ENCODE measurements at places on chromosomes 6 and 20.

- DNase-seq: peak; percentile 43
Observed at GRCh38 chr6:27553123-27553904, 80.4 kb upstream of the ZNF184 start.

- DNase-seq: no peak
Observed at GRCh38 chr6:23055523-23055922, 486.2 kb downstream of the HDGFL1 start.

GRCh38 chr6:145898376-145898775 lies 65.8 kb downstream of the SHPRH start:
- DNase-seq: no peak

DNA sequence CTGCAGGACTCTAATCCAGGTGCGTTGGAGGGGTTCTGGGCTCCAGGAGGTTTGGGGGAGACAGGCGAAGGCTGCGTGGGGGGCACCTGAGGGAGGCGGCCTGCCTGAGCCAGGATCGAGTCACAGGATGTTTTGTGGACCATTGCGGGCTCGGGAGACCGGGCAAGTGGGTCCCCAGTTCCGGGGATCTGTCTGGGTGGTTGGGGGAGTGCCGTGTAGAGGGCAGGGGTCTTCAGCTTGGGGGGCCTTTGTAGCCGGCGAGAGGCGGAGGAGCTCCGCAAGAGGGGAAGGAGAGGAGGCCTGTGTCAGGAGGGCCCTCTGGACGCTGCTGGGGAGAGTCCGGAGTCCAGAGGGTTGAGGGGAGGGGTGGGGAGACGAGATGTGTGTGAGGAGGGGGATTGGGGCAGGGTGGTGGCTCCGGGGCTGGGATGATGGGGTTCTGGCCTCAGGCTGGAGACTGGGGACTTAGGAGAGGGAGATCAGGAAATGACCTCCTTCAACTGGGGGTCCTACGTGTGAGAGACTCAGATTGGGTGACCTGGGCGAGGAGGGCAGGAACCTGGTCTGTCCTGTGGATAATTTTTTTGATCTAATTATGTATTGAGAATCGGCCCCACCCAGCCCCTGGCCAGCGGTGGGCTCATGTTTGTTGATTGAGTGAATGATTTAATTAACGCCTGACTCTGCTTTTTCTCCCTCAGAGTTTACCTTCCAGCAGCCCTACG lies 505 bp downstream of the SNAI1 start:
- no peak for DNase-seq

DNA sequence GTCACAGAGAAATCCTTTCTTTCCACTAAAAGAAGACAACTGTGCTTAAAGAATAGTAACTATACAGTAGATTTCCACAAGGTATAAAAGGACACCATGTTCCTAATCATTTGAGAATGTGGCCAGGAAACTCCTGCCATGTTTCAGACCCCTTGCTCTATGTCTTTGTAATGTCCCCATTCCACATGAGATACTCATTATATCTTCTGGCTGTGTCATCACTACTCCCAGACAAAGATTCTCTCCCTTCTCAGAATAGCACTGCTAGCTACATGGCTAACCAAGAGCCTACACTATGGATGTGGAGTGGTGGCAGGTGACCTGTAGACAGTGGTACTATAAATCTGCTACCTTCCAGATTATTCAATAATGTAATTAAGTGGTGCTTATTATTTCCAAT lies 218.1 kb upstream of the MCHR2 start:
- no peak for DNase-seq

DNA sequence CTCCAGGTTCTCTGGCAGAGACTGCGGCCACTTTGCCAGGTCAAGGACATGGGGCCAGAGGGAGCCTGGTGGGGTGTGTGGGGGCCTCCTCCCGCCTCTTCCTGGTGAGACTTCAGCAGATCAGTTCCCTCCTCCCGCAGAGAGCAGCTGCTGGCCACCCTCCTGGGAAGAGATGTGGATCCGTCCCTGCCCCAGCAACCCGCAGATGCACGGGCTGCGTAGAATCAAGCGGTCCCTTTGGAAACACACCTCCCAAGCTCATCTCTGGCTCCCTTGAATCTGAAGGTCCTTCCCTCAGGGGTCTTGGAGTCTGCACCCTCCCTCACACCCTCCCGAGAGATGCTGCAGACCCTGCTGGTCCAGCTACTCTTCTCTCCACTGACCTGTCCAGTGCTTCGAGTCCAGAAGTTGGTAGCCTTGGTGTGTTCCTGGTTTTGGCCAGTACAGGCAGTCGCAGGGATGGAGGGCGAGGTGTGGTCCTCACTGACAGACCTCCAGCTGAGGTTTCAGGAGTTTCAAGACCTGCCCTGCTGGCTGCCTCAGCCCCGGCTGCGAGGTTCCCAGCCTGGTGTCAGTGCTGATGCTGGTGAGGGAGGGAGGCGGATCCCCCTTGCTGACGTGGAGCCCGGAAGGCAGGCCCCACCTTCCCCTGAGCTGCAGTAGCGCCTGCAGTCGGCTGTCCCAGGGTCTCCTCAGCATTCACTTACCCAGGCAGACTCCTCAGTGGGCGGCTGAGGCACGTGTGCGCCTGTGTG lies at the start of gene NPBWR2:
Gene NPBWR2 (minus strand): TSS at position 585 of the 755 bp plus-strand sequence. CDS start 734 bp downstream, outside the sequence.
- DNase-seq: no peak

GRCh38 chr6:82385102-82385501 lies 21.5 kb downstream of the TPBG start:
- DNase-seq: no peak

GRCh38 chr20:57257701-57258453 lies 8.6 kb downstream of the BMP7 start:
- DNase-seq: no peak

GRCh38 chr6:158996856-158997255 lies 3.1 kb downstream of the RSPH3 start:
- no peak for DNase-seq

- DNase-seq: no peak
Observed at GRCh38 chr6:119453242-119454200, 104.0 kb upstream of the MAN1A1 start.

DNA sequence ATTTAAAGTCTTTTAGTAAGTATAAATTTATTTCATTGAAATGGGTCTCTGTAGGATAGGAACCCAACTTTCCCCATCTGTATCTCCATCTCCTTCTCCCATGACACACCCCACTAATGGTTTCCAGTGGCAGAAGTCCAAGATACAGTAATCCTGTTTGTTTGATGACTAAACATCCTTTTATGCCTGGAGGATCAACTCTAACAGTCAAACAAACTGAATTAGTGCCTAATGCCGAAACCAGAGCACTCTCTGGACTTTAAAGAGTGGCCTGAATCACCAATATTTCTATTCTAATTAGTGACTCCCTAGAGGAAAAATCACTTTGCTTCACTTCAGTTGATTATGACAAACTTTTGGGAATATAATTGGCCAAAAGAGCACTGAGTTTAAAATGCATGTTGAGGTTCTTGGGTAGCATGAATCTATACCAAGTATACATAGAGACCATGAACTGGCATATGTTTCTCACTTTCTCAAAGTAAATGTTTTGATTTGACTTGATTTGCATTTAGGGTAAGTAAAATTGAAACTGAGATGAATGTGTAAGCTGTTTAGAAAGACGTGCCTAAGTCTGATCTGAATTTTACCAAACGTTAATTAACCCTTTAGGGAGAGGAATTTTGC lies 776.4 kb upstream of the NRSN1 start:
- no peak for DNase-seq

- DNase-seq: no peak
Observed at GRCh38 chr20:41213150-41213820, 75.9 kb downstream of the PLCG1 start.

GRCh38 chr6:36852481-36853147 lies 13.4 kb upstream of the CPNE5 start:
- DNase-seq: no peak

DNA sequence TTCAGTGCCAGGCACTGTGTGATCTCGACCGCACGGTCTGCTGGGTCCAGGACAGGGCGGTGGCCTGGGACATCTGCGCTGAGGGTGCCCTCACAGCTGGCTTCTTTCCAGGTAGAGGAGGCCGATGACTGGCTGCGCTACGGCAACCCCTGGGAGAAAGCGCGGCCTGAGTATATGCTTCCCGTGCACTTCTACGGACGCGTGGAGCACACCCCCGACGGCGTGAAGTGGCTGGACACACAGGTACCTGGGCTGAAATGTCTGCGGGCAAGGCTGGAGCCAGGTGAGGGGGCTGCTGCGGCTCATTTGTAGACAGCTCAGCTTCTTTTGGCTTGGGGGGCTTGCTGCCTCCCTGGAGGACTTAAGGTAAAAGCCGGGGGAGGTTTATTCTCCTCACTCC lies 26.6 kb downstream of the PYGB start:
- no peak for DNase-seq

DNA sequence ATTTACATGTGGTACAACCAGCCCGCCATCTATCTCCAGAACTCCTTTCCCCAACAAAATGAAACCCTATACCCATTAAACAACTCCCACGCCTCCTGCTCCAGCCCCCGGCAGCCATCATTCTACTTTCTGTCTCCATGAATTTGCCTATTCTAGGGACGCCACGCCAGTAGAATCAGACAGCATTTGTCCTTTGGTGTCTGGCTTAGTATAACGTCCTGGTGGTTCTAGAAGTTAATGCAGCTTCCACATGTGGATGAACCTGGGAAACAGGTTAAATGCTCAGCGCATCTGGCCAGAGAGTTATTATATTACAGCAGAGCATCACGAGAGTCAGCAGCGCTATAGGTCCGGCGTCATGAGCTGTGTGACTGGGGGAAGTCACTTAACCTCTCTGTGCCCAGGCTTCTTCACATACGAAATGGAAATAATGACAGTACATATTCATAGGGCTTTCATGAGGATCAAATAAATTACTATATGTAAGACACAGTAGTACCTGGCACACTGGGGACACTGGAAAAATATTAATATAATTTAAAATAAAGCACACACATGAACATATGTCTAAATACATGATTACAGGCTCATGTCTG lies 178.7 kb upstream of the TAB2 start:
- no peak for DNase-seq

- DNase-seq: no peak
Observed at GRCh38 chr6:149782337-149782736, 32.8 kb downstream of the PCMT1 start.

DNA sequence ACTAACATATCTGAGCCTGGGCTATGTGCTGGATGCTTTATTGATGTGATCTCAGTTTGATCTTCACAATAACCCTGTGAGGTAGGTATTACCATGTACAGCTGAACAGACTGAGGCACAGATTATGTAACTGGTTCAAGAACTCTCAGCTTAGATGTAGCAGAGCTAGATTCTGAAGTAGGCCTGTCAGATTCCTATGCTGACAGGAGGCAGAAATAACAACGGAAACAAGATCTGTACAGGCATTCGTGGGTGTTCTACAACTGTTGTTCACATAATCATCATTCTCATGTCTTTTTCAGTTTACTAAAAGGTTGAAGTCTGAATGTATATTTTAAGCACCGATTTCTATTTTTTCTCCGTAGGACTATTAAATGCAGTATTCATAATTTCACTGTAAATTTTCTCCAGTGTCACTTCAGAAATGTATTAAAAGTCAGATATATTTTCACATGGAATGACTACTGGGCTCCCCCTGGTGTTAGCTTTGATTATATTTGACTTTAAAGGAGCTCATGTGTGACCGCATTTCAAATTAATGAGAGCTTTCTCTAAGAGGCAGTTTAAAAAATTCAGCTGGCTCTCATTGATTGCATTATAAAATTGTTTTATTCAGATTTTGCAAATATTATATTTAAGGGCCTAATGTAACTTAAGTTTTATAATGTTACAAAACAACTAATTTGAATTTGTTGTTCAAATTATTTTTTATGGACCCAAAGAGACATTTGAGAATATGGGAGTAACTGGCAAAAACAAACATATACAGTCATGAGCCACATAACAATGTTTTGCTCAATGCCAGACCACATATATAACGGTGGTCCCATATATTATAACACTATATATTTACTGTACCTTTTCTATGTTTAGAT lies 36.4 kb upstream of the SLC17A4 start:
- DNase-seq: no peak
